ACHN (cell line): ENCODE measurements at places on chromosomes 4 and X.

- DNase-seq, result no peak
These were observed 1.7 kb downstream of the NUDT10 start for GRCh38 chrX:51334276-51334675.

- no peak for DNase-seq
These were observed 66.0 kb downstream of the MAGEC1 start for GRCh38 chrX:141969706-141970105.

GRCh38 chr4:101010987-101011386, 336.3 kb downstream of the PPP3CA start:
- DNase-seq, result no peak

DNA sequence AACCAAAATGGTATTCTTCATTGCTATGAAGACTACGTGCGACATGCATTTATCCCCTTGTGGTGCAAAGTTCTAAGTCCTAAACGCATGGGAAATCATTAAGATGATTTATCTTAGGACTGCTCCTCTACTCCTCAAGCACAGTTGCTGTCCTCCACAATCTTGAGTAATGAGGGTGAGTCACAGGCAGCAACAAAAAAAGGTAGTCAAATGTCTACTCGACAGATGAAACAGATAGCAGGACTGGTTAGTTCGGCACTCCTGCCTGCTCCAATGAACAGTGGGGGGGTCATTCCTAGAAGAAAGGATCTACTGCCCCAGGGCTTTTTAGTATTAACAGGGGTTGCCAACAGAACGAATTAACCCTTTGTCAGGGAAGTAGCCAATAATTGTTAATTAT, 233.7 kb upstream of the FGF13 start:
- no peak for DNase-seq

DNA sequence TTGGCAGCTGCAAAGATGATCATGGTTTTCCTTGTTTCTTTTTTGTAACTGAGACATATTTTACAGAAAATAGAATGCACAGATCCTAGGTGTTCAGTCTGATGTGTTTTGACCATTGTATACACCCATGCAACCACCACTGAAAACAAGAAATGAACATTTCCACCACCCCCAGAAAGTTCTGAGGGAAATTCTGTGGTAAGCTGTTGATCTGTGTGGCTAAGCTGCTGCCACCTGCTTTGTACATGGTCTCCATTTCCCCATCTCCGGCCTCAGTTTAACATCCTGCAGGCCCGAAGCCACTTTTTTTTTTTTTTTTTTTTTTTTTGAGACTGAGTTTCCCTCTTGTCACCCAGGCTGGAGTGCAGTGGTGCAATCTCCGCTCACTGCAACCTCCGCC, 65.3 kb downstream of the NYX start:
- no peak for DNase-seq

DNA sequence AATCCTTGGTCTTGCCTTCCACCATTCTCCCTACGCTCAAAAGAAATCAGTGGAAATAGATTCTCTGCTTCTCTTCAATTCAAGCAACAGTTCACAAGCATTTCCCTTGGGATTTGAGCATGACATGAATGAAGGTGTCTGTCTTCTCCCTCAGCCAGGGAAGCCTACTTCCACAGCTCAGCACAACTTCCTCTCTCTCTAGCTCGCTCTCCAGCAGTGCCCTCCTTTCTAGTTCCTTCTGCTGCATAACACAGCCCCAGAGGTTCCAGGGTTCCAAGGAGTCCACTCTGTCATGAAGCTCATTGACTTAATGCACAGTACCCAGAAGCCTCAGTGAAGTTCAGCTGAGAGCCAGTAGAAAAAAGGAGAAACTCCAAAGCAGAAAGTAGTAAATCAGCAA, 81.3 kb downstream of the PLS3 start:
- no peak for DNase-seq

DNA sequence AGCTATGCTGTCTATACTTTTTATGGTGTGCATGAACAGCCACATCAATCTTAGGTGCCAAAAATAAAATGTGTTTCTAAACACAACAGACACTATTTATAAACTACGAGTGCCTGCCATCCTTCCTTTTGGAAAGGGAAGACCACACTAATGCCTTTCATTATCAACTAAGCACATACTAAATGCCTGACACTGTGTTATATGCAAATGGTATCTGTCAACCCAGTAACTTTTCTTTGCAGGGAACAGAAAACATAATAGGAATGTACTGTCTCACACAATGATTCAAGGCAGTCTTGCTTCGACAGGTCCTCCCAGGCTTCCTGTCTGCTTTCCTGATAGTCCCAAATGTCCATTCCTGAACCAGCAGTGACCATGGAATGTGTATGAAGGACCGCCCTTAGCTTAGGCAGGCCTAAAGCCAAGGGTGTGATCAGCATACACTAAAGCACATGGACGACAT, 43.8 kb downstream of the ADGRA3 start:
- no peak for DNase-seq

DNA sequence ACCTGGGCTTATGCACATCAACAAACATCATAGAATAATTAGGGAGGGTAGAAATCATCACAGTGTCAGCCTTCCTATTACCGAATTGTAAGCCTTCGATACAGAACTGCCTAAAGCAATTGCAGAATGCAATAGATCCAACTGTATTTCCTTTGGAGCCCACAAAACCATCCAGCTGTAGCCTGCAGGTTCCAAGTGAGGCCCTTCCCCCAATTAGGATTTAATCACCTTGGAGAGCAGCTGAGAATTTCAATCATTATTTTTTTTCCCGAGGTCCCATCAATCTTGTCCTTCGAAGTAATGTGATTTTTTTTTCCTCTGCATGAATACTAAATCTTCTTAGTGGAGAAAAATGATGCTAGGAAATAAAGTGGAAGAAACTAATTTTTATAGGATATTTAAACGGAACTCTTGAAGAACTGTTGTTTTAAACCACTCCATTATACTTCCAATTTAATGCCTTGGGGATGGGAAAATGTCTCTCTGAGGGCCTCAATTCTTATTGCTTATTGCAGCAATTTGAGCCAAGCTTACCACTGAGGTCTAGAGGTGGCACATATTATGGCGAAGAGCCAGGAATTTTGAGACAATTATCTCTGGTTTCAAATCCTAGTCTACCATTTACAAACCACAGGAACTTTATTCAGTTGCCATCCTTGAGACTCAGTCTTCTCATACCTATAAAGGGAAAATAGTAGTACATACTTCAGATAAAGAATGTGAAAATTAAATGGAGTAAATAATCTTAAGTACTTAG, 953.4 kb upstream of the IGFBP7 start:
- no peak for DNase-seq

- DNase-seq, result no peak
These were observed 281.0 kb downstream of the PDGFC start for GRCh38 chr4:156690572-156690971.

DNA sequence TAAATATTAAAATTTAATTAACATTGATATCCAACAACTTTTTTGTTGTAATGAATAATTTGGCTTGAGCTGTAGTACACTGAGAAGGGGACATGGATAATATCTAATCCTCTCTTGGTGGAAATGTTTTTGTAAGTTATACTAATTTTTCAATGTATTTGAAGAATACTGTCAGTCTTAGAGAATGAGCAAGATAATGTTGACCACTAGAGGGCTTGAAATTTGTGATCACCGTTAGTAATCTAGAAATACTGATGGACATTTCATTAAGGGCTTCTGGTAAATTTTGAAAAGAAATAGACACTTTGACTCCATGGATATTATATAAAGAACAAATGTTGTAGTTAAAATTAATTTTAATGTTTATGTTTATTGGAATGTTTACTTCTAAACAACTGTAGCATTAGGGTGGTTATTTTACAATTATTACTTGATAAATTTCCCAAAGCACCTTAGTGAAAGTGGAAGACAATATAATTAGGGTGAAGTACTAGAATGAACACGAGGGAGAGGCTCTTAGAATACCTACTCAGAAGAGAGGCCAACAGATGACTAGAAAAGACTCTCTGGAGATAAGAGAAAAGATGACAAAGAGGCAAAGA, 20.0 kb upstream of the CAMK2D start:
- DNase-seq, result peak; percentile 38

DNA sequence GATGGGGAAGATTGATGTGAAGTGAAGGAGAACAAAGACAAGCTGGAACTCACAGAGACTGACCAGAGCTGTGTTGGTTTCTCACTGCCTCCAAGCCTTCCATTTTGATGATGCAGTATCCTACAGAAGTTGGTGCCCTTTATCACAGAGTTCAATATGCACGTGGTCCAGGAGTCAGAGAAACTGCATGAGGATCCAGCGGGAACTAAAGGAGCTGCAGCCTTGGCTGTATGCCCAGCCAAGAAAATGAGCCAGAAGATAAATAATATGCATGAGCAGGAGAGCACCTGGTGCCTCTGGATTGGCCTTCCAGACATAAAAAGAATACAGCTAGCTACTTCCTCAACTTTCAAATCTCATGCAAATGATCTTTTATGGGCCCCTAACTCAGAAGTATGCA, 44.3 kb upstream of the DCLK2 start:
- no peak for DNase-seq

- no peak for DNase-seq
These were observed 175.2 kb upstream of the CPEB2 start for GRCh38 chr4:14827111-14827510.

DNA sequence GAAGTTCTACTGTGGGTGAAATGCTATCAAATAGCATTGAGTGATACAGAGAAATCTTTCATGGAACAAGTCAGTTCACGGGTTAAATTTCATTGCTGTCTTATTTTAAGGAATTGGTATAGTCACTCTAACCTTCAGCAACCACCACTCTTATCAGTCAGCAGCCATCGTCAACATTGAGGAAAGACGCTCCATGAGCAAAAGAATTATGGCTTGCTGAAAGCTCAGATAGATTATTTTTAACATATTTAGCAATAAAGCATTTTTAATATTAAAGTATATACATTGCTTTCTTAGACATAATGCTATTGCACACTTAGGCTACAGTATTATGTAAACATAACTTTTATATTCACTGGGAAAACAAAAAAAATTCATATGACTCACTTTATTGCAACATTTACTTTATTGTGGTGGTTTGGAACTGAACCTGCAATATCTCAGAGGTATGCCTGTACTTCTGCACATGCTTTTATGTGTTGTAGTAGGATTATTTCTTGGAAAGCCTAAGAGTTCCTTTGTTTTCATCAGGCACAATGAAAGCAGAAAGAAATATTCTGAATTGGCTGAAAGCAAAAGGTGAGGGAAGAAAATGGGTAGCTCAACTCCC, 586.7 kb downstream of the GBA3 start:
- no peak for DNase-seq

GRCh38 chr4:112168719-112169500, 23.7 kb downstream of the FAM241A start:
- no peak for DNase-seq

- peak; percentile 8 for DNase-seq
These were observed 67.3 kb upstream of the VBP1 start for GRCh38 chrX:155148724-155149537.

DNA sequence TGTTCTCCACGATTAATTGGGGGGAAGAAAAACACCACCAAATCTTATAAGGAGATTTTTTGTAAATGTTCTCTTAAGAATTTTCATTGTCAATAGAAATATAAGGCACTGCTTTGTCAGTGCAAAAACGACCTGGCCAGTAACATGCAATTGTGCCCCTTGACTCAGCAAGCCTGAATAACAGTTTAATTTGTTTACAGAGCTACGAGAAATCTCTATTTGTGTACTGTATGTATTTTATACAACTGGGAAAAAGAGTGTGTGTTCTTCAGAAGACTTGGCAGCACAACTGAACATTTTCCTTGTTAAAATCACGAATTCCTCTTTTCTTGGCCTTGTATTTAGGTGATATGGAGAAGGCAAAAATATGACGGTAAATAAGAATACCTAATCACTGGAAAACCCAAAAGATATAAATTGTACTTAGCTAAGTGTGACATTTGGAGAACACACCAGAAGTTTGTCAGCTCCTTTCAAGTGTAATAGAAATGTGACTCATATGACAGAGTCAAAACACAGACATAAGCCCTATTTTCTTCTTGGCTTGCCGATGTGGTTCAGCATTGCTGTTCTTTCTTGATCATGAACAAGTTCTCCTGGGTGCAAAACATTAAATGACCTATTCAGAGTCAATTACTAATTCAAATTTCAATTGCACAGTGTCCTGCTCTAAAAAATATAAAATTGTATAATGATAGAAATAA, 945.0 kb upstream of the INTU start:
- no peak for DNase-seq

DNA sequence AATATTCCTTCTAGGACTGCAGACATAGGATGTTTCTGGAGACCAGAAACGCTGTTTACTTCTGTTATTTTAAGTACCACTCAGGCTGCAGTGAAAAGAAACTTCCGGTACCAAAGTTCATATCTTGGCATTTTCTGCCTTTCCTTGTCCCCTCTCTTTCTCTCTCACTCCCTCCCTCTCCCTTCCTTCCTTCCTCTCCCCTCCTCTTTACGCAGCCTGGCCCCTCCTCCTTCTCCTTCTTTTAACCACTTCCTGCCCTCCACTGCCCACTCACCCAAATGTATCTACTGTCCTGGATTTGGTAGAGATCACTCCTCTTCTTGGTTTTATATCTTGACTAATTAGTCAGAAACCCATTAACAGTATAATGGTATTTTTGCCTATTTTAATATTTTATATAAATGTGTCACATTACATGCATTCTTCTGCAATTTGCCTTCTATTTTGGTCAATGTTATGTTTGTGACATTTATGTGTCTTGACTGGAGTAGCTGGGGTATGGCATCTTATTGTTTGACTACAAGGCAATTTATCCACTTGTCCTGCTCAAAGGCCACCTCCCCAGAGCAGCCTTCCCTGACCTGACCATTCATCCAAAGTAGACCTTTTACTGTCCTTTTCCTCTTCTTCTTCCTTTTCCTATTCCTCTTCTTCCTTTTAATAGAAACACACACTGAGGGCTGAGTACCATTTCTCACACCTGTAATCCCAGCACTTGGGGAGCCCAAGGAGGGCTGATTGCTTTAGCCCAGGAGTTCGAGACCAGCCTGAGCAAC, 56.9 kb downstream of the BCOR start:
- DNase-seq, result no peak

- no peak for DNase-seq
These were observed 250.0 kb upstream of the NR3C2 start for GRCh38 chr4:148692242-148692641.

GRCh38 chr4:153438916-153439756, 27.0 kb upstream of the TMEM131L start:
- DNase-seq, result no peak

- DNase-seq, result no peak
These were observed 139.7 kb downstream of the INPP4B start for GRCh38 chr4:142706381-142706780.
